Colonic mucosa (tissue), 4 donors: ENCODE measurements at places on chromosomes 13 and 19. TPM values are rescaled to one million over a fixed set of nuclear protein-coding genes. Genes with fewer than 3 reads are reported as not detected.

DNA sequence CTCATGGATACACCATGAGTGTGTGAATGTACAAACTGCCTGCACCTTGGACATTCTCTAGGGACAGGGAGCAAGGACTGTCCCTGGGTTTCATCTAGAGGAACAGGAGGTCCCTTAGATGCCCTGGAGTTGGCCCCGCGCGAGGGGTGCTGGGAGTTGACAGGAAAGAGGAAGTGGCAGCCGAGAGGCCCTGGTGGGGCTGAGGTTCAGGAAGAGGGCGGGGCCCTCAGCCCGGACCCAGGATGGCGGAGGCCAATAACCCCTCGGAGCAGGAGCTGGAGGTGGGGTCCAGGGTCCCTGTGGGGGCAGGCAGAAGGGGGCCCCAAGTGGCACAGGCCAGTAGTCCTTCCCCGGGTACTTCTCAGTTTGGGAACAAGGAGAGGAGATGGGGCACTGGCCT lies 6.9 kb downstream of the PKN1 start:
- DNase-seq: peak; percentile 71
- no peaks in the 10 kb centered on the region for H3K4me1 ChIP-seq
- peak overlapping the region; percentile 19 for H3K4me3 ChIP-seq
- peaks cover 5% of the 10 kb centered on the region for H3K36me3 ChIP-seq

CCL25 gene
- not detected for total RNA-seq

ANKRD24 gene
- 0.35 TPM for total RNA-seq

DNA sequence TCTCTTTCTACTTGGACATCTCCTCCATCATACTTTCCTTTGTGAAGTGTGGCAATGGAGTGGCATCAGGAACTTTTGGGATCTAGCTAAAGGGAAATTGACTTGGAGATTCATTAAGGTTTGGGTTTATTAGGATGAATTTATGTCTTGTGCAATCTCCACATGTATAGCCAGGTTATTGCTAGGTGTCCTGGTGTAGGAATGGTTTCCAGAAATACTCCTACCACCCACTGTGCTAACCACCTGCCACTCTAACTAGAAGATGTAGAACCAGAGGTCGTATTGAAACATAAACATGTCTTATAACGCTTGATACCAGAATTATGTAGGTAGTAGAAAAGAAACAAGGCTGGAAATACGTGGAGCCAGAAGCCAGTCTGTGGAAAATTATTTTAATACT lies 38.1 kb upstream of the MED4 start:
- H3K27me3 ChIP-seq: no peaks in the 10 kb centered on the region
- no peak overlapping the region for H3K4me3 ChIP-seq
- no peak for DNase-seq
- H3K4me1 ChIP-seq: no peaks in the 10 kb centered on the region
- H3K27ac ChIP-seq: no peak overlapping the region
- H3K36me3 ChIP-seq: no peaks in the 10 kb centered on the region

S1PR4 gene
- 1.1 TPM for total RNA-seq

- no peak overlapping the region for H3K27ac ChIP-seq
- no peaks in the 10 kb centered on the region for H3K4me1 ChIP-seq
Measured at GRCh38 chr19:23823952-23824389, 65.3 kb upstream of the ZNF681 start.

GRCh38 chr13:20363603-20364002 lies 131.5 kb upstream of the GJB6 start:
- no peak overlapping the region for H3K4me3 ChIP-seq
- DNase-seq: no peak
- no peaks in the 10 kb centered on the region for H3K4me1 ChIP-seq
- no peaks in the 10 kb centered on the region for H3K36me3 ChIP-seq
- H3K27ac ChIP-seq: no peak overlapping the region
- no peaks in the 10 kb centered on the region for H3K27me3 ChIP-seq

PSG11 gene
- total RNA-seq: not detected

DNA sequence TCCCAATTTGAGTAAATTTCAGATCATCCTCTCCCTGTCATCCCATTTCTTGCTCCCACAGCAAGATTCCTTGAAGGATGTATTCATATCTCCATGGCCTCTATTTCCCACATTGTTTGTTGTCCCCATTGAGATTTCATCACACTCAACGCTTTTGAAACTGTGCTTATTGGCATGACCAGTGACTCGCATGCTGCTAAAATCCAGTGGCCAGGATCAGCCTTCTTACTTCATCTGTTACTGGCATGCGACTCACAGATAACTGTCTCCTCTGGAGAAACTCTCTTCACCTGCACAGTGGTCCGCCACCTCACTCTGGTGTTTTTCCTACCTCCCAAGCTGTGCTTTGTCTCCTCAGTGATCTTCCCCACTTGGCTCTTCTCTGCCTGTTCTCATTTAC lies 95.8 kb downstream of the WASF3 start:
- no peaks in the 10 kb centered on the region for H3K4me1 ChIP-seq
- H3K27ac ChIP-seq: no peak overlapping the region
- no peak overlapping the region for H3K4me3 ChIP-seq
- DNase-seq: no peak
- H3K36me3 ChIP-seq: no peaks in the 10 kb centered on the region

DNA sequence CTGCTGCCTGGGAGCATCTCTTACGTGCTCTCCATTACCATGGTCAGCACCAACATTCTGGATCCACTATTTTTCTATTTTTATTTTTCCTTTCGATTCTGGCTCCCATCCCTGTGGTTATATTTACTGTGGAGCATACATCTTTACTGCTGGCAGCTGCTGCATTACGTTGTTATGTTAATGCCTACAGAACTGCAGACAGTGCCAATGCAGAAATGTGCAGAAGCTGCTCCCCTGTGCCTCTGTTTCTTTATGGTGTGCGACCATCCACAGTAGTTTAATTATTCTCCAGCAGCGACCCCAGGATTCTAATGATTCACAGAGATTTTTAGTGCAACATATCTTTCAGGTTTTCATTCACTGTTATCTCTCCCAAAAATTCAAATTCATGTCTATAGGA lies 911.7 kb upstream of the SLITRK6 start:
- H3K36me3 ChIP-seq: no peaks in the 10 kb centered on the region
- no peak for DNase-seq
- H3K27me3 ChIP-seq: no peaks in the 10 kb centered on the region
- no peak overlapping the region for H3K4me3 ChIP-seq

- H3K27me3 ChIP-seq: no peaks in the 10 kb centered on the region
- H3K4me1 ChIP-seq: no peaks in the 10 kb centered on the region
- no peaks in the 10 kb centered on the region for H3K36me3 ChIP-seq
- no peak for DNase-seq
Measured at GRCh38 chr13:38537051-38537450, 149.8 kb upstream of the FREM2 start.

C19orf85 gene
- total RNA-seq: not detected

DNA sequence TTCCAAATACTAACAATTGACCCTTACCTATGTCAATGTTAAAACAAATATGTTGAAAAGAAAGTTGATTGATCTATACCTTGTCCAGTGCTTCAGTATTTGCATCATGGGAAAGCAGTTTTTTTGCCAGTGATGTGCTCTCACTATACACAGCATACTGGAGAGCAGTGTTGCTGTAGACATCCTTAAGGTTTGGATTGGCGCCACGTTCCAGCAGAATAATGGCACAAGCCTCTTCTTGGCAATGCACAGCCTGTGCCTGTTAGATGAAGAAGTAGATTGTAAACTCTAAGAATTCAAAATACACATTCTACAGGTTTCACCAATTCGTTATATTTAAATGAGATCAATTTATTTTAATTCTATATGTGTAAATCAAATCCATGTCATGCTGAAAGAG lies 43.9 kb upstream of the C1QTNF9B start:
- DNase-seq: no peak
- H3K27ac ChIP-seq: no peak overlapping the region
- no peaks in the 10 kb centered on the region for H3K36me3 ChIP-seq

HCN2 gene
- total RNA-seq: 0.17 TPM

GRCh38 chr19:39160889-39161672 lies 35.5 kb downstream of the PAK4 start:
- DNase-seq: no peak
- H3K4me1 ChIP-seq: peaks cover 9% of the 10 kb centered on the region
- H3K36me3 ChIP-seq: no peaks in the 10 kb centered on the region
- H3K27ac ChIP-seq: no peak overlapping the region
- no peak overlapping the region for H3K4me3 ChIP-seq

GRCh38 chr13:25682276-25682675 lies 310.5 kb downstream of the ATP8A2 start:
- no peaks in the 10 kb centered on the region for H3K36me3 ChIP-seq
- no peak overlapping the region for H3K27ac ChIP-seq

DNA sequence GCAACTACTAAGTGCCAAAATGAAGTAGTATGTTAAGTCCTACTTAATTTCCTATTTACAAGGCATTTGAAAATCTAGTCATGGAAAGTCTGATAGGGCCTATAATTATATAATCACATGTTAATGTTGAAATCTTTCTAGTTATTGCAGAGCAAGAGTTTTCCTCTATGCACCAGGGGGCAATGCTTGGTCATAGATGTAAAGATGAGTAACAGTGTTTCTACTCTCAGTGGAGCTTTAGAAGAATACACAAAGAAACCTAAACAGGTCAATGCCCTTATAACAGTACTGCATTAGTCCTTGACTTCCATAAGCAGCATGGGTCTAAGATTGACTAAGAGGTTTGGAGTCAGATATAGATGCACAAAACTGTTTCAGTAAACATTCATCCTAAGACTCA lies 218.7 kb downstream of the KCTD12 start:
- no peaks in the 10 kb centered on the region for H3K27me3 ChIP-seq
- H3K4me1 ChIP-seq: no peaks in the 10 kb centered on the region
- H3K27ac ChIP-seq: no peak overlapping the region
- no peaks in the 10 kb centered on the region for H3K36me3 ChIP-seq

DNA sequence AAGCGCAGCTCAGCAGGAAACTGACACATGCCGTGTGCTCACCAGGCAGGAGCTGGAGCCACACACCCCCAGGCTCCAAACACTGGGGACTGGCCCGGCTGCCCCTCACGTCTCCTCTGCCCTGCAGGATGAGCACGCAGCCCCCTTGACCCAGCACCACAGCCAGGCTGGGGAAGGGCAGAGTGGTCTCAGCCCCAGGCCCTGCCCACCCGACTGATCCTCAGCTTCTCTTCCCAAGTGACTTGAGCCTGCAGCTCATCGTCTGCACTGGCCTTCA lies 20.3 kb downstream of the GRTP1 start:
- DNase-seq: no peak
- H3K27me3 ChIP-seq: no peaks in the 10 kb centered on the region

- DNase-seq: no peak
- H3K27me3 ChIP-seq: no peaks in the 10 kb centered on the region
- no peaks in the 10 kb centered on the region for H3K36me3 ChIP-seq
- H3K4me3 ChIP-seq: no peak overlapping the region
- no peaks in the 10 kb centered on the region for H3K4me1 ChIP-seq
Measured at GRCh38 chr13:97417698-97418097, 16.3 kb upstream of the RAP2A start.

FAM216B gene
- 0.08 TPM for total RNA-seq

GRCh38 chr19:46530636-46531035 lies 35.0 kb upstream of the PNMA8B start:
- H3K4me3 ChIP-seq: no peak overlapping the region
- no peak for DNase-seq
- no peaks in the 10 kb centered on the region for H3K27me3 ChIP-seq
- H3K27ac ChIP-seq: no peak overlapping the region
- no peaks in the 10 kb centered on the region for H3K4me1 ChIP-seq
- H3K36me3 ChIP-seq: no peaks in the 10 kb centered on the region

GRCh38 chr13:99662678-99663077 lies 161.4 kb downstream of the TM9SF2 start:
- no peaks in the 10 kb centered on the region for H3K27me3 ChIP-seq
- no peaks in the 10 kb centered on the region for H3K36me3 ChIP-seq
- H3K27ac ChIP-seq: no peak overlapping the region
- DNase-seq: no peak
- H3K4me1 ChIP-seq: no peaks in the 10 kb centered on the region

KIR3DL2 gene
- total RNA-seq: not detected

FCAR gene
- not detected for total RNA-seq

DNA sequence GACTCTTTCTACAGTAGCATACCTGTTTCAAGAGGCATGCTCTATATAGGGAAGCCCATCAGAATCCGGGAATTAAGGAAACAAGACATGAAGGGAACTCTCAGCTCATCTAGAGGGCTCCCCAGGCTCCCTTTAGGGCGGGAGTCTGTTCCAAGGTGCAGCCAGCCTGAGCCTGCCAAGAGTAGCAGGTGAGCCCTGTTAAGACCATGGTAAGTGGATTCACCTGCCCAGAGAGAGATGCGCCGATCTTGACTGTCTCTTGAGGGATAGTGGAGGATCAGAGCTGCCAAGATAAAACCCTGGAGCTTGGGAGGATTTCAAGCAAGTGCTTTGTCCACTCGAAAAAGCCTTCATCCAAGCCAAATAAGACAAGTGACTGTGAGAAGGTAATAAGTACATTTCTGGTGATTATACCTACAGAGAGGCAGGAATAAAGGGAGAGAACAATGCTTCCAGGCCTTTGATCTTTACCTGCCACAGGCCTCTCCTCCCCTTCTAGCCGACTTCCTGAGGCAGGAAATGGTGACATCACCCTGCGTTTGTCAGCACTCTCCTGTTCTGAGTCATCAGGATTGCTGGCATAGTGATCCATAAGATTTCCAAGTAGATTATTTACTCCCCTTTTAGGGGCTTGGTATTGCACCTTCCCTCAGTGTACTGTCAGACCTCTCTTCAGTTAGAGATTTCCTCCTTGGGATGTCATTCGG lies 31.5 kb downstream of the KLF5 start:
- peaks cover 3% of the 10 kb centered on the region for H3K4me1 ChIP-seq
- DNase-seq: peak; percentile 81
- H3K27ac ChIP-seq: peak overlapping the region; percentile 63
- H3K36me3 ChIP-seq: no peaks in the 10 kb centered on the region
- no peaks in the 10 kb centered on the region for H3K27me3 ChIP-seq

DNA sequence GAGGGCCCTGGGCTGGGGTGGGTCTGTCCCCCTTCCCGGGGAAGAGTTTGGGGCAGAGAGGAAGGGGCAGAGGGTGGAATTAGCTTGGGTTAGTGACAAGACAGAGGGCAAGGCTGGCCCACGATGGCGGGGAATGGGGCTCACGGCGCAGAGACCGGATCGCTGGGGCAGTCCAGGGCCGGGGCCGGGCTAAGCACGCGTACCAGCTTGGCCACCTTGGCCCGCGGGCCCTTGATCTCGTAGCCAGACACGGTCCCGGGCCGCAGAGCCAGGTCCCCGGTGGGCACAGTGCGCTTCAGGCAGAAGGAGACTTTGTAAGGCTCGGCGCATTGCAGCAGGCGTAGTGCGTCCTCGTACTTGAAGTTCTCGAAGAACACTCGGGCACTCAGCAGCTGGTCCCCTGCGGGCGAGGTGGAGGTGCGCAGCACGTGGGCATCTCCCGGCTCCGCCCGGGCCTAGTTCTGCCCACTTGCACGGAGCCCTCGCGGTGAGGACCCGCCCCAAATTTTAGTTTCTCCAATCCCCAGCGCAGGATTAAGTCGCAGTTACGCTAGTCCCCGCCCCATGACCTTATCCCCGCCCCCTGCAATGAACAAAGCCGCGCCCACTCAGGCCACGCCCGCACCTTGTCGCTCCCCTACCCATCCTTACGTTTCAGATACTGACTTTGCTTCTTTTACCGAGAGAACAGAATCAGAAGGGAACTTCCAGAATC lies 8.6 kb upstream of the HIPK4 start:
- H3K4me1 ChIP-seq: no peaks in the 10 kb centered on the region
- no peak overlapping the region for H3K4me3 ChIP-seq
- no peaks in the 10 kb centered on the region for H3K36me3 ChIP-seq

- H3K36me3 ChIP-seq: no peaks in the 10 kb centered on the region
- H3K27ac ChIP-seq: no peak overlapping the region
- DNase-seq: no peak
- H3K27me3 ChIP-seq: no peaks in the 10 kb centered on the region
Measured at GRCh38 chr13:99866781-99867180, 104.8 kb downstream of the ZIC5 start.

CFAP97D2 gene
- not detected for total RNA-seq
